ENCODE measurements at places on chromosomes 12 and 14.

DNA sequence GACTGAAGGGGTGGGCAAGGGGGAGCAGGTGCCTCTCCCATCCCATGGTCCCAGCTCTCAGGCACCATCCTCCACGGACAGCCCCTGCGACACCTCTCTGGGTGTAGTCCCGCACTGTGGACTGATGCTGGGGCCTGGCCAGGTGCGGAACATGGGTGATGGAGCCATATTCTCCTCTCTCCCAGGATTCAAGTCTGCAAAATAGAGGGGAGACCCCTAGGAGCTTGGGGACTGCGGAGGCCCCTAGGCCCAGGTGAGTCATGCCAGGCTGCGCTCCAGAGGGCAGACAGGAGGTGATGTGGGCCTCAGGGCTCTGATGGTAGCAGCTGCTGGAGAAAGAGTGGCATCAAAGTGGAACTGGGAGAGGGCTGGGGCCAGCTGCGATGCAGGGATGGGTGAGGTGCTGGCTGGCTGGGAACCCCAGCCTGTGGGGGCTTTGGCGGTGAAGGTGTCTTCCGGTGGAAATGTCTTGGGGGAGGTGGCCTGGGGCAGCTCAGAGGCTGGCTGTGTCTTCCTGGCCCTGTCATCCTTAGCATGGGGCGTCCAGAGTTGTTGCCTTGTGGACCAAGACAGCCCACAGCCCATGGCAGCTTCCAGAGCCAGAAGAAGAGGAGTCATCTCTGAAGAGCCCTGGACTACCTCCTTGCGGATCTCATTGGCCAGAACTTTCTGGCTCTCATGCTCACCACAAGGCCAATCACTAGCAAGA is 149.1 kb downstream of the KIF26A start:
- DNase-seq: no peak

- DNase-seq: no peak
Measured at GRCh38 chr12:48826209-48826855, 8.0 kb downstream of the CACNB3 start.

DNA sequence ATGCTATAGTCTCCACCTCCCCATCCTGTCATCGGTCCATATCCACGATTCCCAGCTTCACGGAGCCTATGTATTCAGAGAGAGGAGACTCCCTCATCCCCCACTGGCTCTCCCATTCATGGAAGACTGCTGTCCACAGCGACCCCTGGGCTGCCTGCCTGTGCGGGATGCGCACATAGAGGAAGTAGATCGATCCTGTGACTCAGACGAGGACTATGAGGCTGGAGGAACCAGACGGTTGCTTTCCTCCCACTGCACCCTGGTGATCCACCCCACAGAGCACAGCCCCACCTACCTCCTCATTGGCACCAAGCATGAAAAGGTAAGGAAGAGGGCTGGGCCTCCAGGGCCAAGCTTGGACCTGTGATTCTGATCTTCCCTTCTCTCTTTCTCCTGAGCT is 24.4 kb downstream of the PIGH start:
- DNase-seq: no peak

DNA sequence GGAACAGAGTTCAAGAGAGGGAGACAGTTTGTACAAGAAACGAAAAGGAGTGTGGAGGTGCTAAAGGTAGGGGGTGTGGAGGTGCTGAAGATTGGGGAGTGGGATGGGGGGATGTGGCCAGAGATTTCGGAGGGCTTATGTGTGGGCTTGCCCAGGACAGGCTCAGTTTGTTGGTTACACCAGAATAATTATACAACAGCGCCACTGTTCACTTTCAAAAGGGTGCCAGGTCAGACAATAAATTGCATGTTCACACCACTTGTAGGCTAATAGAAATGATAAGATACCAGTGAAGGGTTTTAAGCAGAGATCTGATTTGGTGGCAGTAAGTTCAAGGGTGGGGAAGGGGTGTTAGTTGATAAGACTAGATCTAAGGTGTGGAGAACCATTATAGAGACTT is 75.3 kb downstream of the PRKCH start:
- no peak for DNase-seq

DNA sequence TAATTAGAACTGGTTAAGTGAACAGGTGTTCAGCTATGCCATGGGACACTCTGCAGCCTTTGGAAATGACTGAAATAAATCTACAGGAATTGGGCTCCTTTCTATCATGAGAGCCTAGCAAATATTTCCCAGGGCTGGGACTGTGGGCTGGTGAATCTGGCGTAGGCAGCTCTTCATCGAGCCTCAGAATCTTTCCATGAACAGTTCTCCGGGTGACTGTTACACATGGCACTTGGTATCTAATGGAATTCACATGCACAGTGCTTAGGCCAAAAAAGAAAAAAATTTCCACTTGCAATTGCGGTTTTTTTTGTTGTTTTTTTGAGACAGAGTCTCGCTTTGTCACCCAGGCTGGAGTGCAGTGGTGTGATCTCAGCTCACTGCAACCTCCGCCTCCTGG is 32.1 kb downstream of the PRKAB1 start:
- DNase-seq: no peak

GRCh38 chr12:98328467-98328866 is 186.9 kb upstream of the TMPO start:
- DNase-seq: no peak

DNA sequence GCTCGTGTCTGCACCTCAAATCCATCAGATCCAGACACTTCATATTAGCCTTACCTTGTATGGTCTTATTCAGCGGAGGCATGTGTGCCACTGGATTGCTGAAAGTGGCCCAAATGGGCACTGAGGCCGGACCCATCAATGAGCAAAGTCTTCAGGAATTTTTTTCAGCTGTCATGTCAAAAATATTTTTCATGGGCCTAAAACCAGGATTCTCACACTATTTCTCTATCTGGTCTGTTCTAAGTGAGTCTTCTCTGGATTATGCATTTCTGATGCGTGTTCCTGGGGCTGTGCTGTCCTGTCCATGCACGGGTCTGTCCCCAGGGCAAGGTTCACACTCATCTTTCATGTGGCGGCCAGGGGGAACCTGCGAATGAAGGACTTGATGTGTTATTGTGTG is 94.6 kb downstream of the KCNA5 start:
- no peak for DNase-seq

GRCh38 chr14:92441751-92442504 is 71.7 kb upstream of the RIN3 start:
- no peak for DNase-seq

GRCh38 chr12:43098071-43098470 is 453.9 kb downstream of the ADAMTS20 start:
- no peak for DNase-seq

DNA sequence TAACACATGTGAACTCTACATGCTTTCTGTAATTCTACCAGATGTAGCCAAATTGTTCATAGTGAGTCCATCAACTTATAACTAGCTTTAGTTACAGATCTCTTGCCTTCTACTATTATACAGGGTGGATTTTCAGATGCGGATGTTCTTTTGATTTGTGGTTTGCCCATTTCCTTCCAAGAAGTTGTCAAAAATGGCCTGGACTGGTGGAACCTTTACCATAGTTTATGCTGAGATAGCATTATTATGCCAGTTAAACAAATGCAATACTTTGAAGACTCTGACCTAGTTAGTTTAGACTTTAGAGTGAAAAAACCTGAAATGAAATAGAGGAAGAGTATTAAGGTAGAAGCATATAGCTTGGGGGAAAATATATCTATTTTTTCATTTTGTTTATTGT is 27.4 kb upstream of the CFL2 start:
- no peak for DNase-seq

DNA sequence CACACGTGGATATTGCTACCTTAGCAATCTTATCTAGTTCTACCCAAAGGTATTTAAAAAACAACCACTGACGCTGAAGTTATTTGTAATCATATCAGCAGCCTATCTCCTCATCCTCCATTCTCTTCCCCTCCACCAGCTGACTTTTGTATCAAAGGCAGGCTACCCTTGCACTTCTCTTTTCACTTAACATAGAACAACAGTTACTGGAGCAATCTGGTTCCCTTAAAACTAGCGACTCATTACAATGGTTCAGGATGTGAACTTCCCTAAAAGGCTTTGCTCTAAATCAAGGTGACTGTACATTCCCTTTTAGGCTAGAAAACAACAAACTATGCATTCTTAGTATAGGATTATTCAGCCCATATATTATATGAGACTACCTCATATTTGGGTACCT is 404.7 kb downstream of the APAF1 start:
- no peak for DNase-seq

- no peak for DNase-seq
Measured at GRCh38 chr14:29851397-29851796, 76.2 kb downstream of the PRKD1 start.

DNA sequence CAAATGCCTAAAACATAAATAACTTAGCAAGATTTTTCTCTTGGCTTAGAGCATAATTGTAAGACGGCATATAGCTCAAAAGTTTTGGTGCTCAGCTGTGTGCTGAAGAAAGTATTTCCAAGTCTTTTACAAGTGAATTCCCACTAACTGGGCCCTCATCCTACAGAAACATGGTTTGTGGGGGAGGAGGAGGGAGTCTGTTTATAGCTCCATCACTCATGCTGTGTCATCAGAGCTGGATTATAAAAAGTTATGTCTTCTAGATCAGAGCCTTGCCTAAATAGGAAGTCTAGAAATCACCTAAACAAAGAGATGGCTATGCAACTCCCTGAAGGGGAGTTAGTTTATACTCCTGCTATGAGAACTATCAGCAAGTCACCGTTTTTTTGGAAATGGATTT is 65.9 kb upstream of the OTOGL start:
- no peak for DNase-seq

- DNase-seq: no peak
Measured at GRCh38 chr12:8156416-8156815, 399 bp upstream of the ZNF705A start.

- DNase-seq: no peak
Measured at GRCh38 chr14:54688229-54688628, 121.3 kb downstream of the SAMD4A start.

- DNase-seq: no peak
Measured at GRCh38 chr12:122371475-122372045, 50.9 kb downstream of the CLIP1 start.

DNA sequence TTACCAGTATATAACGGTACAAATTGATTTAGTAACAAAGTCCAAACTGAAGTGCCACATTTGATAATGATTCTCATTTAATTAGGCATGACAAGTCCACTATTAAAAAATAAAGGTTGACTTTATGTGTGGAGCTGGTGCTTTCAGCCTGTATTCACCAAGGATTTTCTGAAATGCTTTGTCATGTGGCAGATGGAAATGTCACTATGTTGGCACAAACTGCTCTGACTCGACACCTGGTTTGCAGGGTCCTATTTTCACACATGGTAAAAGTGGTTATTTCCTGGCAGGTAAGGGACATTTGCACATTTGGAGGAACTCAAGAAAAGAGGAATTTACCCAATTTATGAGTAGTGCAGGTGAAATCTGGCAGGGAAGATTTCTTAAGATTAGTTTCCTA is 572.6 kb upstream of the MDGA2 start:
- DNase-seq: no peak

GRCh38 chr14:22379727-22380126 is 209.3 kb downstream of the DAD1 start:
- DNase-seq: no peak

GRCh38 chr12:123897221-123897620 is 75.4 kb downstream of the CCDC92 start:
- DNase-seq: no peak
